Muscle of leg (tissue), 16 donors: ENCODE measurements at places on chromosomes 4 and X. TPM values are rescaled to one million over a fixed set of nuclear protein-coding genes. Genes with fewer than 3 reads are reported as not detected.

DNA sequence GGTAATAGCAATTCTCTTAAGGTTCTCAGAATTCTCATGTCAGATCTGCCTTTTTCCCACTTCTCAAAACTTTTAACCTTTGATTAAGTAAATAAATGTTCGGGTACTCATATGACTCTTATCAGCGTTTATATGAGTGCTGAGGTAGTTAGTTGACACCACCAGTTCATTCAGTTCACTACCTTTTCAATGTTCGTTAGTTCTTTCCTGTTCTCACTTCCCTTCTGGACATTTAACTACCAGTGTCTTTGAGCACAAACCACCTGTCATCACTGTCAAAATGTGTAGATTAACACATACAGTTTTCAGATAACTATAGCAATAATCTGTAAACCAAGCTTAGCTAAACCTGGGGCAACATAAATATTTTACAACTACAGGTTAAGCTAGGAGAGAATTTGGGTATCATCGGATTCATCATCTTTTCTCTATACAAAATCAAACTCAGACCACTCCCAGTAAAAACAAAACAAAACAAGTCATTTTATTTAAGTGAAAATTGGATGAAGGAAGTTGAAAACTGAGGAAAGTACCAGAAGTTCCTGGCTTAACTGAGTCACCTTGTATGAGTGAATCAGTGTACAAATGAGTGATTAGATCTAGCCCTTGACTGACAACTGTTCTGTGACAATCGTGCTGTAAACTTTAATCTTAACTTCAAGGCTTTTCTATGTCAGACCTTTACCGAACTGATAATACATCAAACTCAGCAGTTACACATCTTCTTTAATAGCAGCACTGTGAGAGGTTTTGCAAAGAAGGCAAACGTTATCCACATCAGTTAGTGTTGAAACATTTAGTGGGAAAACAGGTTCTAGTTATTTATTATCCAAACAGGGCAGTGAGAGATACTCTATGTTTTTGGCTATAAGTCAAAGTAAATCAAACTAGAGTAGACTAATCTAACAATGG is 41.9 kb downstream of the ARHGEF38 start:
- DNase-seq = no peak

GRCh38 chr4:38367642-38368174 is 296.3 kb upstream of the KLF3 start:
- DNase-seq = peak; percentile 90

- peak; percentile 20 for DNase-seq
These were observed 68.1 kb downstream of the MTMR1 start for GRCh38 chrX:150761176-150761818.

DNA sequence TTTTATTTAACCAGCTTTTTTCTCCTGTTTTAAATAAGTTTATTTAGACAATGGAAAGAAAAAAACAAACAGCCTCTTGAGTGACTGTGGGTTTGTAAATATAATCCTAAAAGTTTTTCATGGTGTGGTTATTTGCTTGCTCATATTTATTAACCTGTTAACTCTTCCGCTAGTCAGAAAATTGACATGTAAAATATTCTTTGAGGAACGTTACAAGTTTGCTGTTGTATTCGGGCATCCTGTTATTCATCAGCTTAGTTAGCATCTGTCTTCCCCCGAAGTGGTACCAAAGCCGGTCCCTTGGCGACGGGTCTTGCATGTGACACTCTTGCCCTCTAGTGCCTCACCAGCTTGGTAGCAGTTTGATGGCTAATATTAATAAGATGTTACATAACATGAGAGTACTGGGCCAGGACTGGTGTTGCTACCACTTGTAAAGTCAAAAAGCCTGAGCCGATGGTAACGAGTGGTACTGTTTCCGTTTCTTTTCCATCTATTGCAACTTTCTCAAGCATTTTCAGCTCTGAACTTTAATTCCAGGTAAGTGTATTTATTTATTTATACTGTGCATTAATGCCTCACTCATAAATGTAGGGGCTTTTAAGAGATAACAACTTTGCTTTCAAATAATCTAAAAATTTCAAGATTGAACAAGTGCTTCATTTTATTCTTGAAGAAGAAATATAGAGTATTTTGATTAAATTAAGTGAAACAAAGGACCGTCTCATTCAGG is at the start of gene NDST3:
TSS of gene NDST3 (plus strand) at position 434 of the 733 bp plus-strand sequence. CDS start 19,425 bp downstream, outside the sequence.
- DNase-seq = peak; percentile 73

DNA sequence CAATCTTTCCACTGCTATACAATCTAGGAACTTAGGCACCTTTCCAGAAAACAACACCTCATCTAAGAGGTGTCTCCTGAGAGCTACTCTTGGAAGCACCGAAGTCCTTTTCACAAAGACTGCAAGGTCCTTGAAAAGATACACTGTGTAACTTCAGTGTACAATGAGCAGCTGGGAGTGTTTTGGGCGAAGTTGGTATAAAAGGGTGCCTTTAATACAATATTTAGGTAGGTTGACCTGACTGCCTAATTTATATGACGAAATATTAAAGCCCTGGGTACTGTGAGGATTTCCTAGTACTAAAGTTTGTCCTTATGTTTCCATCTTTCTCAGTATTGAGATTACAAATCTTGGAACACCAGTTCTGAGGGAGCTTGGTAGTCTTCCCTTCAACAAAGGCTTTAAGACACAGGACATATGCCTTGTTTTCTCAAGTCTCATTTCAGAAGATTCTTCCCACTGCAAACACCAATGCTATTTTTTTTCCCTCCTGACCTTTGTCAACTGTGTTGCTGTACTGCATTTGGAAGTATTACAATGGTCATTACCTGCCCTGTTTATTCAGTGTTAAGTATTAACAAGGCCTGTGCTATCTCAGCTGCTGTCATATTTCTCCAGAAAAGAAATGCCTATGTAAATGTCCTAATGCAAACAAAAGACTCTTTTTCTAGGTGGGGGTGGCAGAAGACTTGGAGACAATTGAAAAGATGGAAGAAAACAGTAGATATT is 134.2 kb downstream of the MAML3 start:
- DNase-seq = no peak

GRCh38 chrX:105273326-105273725 is 52.8 kb upstream of the TEX13A start:
- DNase-seq = no peak

- DNase-seq = no peak
These were observed 18.8 kb upstream of the NWD2 start for GRCh38 chr4:37225778-37226177.

NSUN7 gene
- 0.84 TPM for total RNA-seq

MAGEA8 gene
- total RNA-seq = not detected

UBE2K gene
- total RNA-seq = 16.0 TPM

NXF2 gene
- total RNA-seq = not detected

RAB39B gene
- 0.40 TPM for total RNA-seq
